ENCODE measurements at places on chromosomes 2 and 18.

- DNase-seq = no peak
These were observed 7.4 kb downstream of the CXCR4 start for GRCh38 chr2:136110526-136110925.

GRCh38 chr2:201248288-201248844 lies 12.0 kb upstream of the CASP8 start:
- no peak for DNase-seq

DNA sequence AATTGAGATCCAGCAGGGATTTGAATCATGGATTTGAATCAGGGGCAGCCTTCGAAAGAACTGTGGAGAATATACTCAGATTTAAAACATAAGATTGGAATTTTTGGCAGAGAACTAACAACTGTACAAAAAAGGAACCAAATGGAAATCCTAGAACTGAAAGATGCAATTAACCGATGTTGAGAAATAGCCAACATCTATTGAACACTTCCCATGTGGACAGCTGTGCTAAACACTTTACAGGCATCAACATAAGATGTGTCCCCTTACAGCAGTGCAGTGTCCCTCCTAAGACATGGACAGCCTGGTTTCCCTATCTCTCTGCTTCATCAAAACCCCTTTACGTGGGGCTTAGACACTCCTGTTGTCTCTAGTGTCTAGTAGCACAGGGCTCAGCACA lies 3.7 kb upstream of the IL1RN start:
- no peak for DNase-seq

DNA sequence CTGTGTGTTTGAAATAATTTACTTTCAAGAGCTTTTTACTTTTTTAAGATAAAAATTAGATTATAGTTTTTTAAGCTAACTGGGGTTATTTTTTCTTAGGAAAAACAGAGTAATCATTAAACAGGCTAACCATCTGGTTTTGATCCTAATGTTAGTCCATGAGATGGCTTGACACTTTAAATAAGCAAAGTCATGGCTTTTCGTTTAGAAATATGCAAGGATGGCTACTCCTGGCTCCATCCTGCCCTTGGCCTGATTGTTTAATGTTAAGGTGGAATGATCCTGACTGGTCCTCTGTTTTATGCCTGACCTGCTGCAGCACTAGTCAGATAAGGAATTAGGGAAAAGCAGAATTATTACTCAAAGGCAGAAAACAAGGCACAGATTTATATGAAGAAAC lies 39.7 kb upstream of the PNPT1 start:
- DNase-seq = no peak

- no peak for DNase-seq
These were observed 44.1 kb upstream of the LHCGR start for GRCh38 chr2:48799601-48800000.

DNA sequence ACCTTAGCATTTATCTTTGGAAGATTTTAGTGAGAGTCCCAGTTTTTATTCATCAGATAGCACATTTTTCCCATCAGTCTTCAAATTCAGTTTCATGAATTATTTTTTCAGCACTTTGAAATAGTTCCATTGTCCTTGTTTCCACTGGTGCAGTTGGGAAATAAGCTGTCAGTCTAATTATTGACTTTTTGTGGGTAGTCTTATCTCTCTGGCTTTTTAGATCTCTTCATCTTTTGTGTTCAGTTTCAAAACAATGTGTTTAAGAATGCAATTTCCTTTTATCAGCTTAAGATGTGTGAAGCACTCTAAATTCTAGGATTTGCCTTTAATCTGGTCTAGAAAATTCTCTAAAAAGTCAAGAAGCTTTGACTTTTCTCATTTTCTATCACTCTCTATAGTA lies 70.5 kb downstream of the GFPT1 start:
- DNase-seq = no peak

DNA sequence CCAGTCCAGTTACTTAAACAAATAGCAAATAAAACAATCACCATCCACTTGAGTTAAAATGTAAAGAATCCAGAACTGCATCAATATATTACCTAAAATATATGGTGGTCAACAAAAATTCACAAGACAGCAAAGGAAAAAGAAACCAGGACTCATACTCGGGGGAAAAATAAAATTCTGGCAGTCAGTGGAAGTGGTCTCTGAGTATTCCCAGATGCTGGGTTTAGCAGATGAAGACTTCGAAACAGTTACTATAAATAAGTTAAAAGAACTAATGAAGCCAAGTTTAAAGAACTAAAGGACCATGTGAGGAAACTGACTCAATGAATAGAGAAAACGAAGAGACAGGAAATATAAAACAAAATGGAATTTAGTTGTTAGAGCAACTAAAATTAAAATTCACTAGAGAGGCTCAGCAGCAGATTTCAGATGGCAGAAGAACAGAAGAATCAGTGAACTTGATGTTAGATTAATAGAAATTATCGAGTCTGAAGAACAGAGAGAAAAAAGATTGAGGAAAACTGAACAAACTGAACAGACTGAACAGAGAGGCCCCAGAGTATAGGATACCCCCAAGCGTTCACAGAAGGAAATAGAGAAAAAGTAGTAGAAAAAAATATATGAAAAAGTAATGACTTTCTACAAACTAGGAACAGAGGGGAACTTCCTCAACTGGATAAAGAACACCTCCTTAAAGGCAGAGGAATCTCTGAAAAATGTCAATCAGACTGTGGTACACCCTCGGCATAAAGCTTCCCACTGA lies 27.9 kb downstream of the MGAT4A start:
- DNase-seq = no peak

DNA sequence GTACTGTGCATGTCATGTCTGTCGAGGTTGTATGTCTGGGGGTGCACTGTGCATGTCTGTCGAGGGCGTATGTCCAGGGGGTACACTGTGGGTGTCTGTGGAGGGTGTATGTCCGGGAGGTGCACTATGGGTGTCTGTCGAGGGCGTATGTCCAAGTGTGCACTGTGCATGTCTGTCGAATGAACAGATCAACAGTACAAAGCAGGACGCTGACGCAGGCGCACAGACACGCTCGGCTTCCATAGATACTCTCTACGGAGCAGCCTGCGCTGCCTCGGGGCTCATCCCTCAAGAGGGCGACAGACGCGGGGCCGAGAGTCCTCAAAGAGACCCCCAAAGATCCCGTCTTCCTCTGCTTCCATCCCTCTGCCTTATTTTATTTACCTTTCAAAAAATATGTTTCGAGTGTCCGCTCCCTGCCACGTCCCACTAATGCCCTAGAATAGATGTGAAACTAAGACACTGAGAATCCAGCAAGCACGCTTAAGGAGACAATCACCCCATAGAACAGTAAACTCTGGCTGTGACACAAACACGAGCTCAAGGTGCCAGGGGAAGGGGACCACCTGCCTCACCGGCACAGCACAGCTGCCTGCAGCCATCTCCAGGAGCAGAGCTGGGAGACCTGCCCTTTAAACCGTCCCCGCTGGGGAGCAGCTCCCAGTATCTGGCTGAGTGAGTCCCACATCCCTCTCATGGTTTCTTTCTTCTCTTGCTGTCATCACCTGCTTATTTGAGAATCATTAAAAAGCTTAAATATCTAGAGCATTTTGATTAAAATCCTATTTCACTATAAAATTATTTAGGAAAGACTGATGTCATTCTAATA lies 250.5 kb upstream of the MYT1L start:
- no peak for DNase-seq

GRCh38 chr2:147045113-147045512 lies 799.7 kb upstream of the ACVR2A start:
- no peak for DNase-seq

DNA sequence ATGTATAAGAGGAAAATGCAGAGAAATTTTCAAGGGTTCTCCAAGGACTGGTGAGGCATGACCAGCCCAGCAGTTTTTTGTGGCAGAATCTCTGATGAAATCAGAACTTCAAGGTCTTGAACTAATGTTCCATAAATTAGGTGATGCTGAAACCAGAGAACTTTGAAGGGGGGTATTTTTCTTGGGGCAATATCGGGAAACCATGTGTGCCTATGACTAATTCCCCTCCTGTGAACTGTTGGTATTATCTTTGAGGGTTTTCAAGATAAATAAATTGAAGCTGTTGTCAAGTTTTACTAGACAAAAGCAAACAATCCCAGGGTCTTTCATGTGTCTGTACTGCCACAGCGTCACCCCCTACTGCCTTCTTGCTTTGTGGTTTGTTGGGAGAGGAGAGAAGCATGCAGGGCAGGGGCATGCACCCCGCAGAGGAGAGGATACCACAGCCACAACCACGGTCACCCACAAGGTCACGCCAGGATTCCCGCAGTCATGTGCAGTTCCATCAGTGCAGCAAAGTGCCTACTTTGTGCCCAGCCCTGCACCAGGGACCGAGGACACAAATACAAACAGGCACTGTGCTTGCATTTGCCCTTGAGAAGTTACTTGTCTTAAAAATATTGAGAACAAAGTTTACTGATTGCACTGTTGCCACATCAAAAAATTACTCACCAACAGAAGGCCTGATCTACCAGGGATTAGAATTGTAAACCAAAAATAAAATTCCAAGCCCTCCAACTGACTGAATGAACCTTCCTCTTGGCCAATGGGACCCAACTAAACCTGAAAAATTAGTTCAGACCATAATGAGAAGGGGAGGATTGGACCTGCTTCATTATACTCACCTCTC lies 413.3 kb upstream of the TRIB2 start:
- DNase-seq = no peak

DNA sequence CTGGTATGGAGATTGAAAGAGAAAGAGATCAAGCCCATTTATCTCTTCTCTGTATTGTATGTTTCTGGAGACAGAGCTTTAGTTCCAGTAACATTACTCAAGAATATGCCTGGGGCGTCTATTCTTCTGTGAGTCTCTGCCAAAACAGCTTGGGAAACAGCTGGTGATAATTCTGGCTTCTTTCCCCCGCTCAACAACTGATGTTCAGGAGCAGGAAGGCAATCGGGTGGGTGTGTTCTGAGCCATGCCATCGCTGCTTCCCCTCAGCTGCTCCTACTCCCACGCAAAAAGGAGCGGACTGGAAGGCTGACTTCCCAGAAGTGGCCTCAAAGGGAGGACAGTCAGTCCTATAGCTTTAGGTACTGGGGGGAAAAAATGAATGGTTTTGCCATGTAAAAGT lies 695.1 kb downstream of the PLCL1 start:
- no peak for DNase-seq

- DNase-seq = no peak
These were observed 82.7 kb downstream of the MRO start for GRCh38 chr18:50737127-50737526.

- DNase-seq = no peak
These were observed 921.7 kb downstream of the DPP10 start for GRCh38 chr2:115364093-115364492.

- no peak for DNase-seq
These were observed 176.1 kb upstream of the HS6ST1 start for GRCh38 chr2:128494640-128495321.

- DNase-seq = no peak
These were observed 16.9 kb upstream of the KIF1A start for GRCh38 chr2:240836781-240837467.

GRCh38 chr2:8006181-8006580 lies 675.7 kb upstream of the ID2 start:
- DNase-seq = no peak

- no peak for DNase-seq
These were observed 653.4 kb upstream of the FSHR start for GRCh38 chr2:49807689-49808088.

- DNase-seq = no peak
These were observed 69.3 kb downstream of the TIMM21 start for GRCh38 chr18:74217476-74218143.

DNA sequence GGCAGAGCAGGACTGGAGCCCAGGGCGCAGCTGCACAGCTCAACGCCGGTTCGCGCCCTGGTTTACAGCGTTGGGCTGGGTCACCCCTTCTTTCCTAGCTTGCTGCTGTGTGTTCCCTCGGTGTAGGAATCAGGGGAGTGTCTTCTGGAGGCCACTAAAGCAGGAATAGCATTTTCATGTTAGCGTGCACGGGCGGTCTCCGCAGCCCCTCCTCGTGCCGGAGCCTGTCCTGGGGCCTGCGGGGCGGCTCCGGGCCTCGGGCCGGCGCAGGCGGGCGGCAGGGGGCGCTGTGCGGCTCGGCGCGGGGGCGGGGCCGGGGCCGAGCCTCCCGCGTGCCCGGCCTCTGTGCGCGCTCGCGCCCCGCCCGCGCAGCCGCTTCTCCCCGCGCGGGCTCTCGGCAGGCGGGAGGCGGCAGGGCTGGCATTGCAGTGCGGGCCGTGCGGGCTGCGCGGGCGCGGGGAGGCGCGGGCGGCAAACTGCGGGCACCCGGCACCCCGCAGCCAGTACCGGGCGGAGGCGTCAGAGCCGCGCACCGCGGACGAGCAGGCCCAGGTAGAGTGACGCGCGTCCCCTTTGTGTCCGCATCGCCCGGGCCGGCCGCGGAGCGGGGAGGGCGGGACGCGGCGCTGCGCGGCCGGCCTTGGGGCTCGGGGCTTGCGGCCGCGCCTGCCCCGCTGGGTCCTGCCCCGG lies at the start of gene RNF144A:
Gene RNF144A, plus strand, starts transcription at position 342 of the 690 bp plus-strand sequence. CDS start 79,515 bp downstream, outside the sequence.
- DNase-seq = peak; percentile 47

- DNase-seq = no peak
These were observed 34.8 kb upstream of the ITGAV start for GRCh38 chr2:186554850-186555671.

DNA sequence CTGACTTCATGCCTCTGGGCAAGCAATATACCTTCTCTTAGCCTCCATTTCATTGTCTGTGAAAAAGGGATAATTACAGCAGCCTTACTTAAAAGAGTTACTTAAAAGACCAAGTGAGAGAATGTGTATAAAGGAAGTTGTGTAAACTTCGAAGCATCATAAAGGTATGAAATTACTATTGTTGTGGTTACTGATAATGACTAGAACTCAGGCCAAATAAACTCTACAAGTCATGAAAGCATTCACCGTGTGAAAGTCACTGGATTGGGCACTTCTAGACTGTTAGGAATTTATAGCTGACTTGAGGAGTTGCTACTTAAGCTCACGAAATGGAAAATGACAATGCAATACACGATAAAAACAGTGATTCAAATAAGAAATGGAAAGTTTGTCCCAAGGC lies 67.4 kb upstream of the HAAO start:
- DNase-seq = no peak

DNA sequence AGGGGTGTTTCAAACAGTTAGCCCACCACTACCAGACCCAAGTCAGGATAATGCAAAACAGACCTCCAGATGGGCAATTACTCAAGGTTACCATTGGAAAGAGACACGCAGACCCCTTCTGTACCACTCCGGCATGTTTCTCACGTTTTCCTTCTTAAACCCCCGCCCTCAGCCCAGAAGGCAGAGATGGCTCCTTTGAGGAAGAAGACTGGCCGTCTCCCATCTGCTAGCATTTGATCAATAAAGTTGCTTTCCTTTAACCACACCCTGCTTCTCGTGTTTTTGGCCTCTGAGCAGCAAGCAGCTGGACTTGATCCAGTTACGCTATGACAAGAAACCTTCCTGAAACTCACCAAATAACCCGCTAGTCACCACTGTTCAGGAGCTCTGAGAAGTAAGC lies 1012.4 kb upstream of the GYPC start:
- no peak for DNase-seq

DNA sequence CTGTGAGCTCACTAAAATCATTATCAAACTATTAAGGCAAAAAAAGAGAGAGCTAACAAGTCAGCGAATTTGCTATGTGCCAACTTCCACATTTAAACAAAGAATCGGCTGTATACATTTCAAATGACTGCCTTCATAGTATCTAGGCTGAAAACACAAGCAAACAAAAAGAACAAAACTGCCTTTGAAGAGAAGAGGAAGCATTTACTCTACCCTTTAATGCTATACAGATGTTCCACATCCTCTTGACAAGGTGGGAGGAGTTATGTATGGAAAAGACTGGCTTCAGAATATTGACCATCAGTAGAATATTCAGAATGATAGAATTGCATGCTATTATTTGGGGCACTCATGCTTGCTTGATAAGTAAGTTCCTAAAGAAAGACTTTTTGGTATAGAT lies 741.7 kb downstream of the PLCL1 start:
- DNase-seq = no peak

Data from T-helper 22 cell (primary cell).